Smooth muscle cell of bladder (primary cell): ENCODE measurements at places on chromosomes 4 and X. TPM values are rescaled to one million over a fixed set of nuclear protein-coding genes. Genes with fewer than 3 reads are reported as not detected.

The MCF2 gene
- total RNA-seq = under 0.01 TPM in 1 of 2 replicates, not detected in the other

The TMPRSS11B gene
- total RNA-seq = not detected in 2 replicates

The CYP4V2 gene
- total RNA-seq = 14.5 and 19.9 TPM in 2 replicates

The ZNF732 gene
- 0.14 and 0.18 TPM in 2 replicates for total RNA-seq

The ARHGAP6 gene
- 2.4 and 8.7 TPM in 2 replicates for total RNA-seq

The MAGEH1 gene
- total RNA-seq = 36.7 and 38.1 TPM in 2 replicates

The PPID gene
- 21.2 and 29.1 TPM in 2 replicates for total RNA-seq

The TEX13B gene
- not detected in 2 replicates for total RNA-seq

The CFAP299 gene
- total RNA-seq = 2.1 and 2.3 TPM in 2 replicates

The ARMCX2 gene
- 76.7 and 109 TPM in 2 replicates for total RNA-seq

The BEX1 gene
- 0.92 and 2.8 TPM in 2 replicates for total RNA-seq

The FOXP3 gene
- total RNA-seq = not detected in 2 replicates

The EMCN gene
- under 0.01 and 0.65 TPM in 2 replicates for total RNA-seq

The COX7B2 gene
- total RNA-seq = not detected in 2 replicates

The SCRG1 gene
- total RNA-seq = 0.85 and 3.8 TPM in 2 replicates

The MAGEA2 gene
- total RNA-seq = under 0.01 TPM in 1 of 2 replicates, not detected in the other

The KIAA1210 gene
- not detected in 2 replicates for total RNA-seq

The TMEM271 gene
- total RNA-seq = not detected in 2 replicates

The TEX11 gene
- total RNA-seq = 0.09 TPM in 1 of 2 replicates, not detected in the other

The GAGE13 gene
- not detected in 2 replicates for total RNA-seq

The SEL1L3 gene
- 178 and 259 TPM in 2 replicates for total RNA-seq

The TSPAN7 gene
- not detected in 2 replicates for total RNA-seq

The HPSE gene
- 0.83 and 1.1 TPM in 2 replicates for total RNA-seq

The IL3RA gene
- total RNA-seq = 0.09 TPM in 1 of 2 replicates, not detected in the other

The GLOD5 gene
- total RNA-seq = not detected in 2 replicates

The H2BW2 gene
- total RNA-seq = not detected in 2 replicates

The GASK1B gene
- 78.9 and 168 TPM in 2 replicates for total RNA-seq

The MAGEB10 gene
- not detected in 2 replicates for total RNA-seq
